ENCODE measurements at places on chromosomes 5 and 9.

DNA sequence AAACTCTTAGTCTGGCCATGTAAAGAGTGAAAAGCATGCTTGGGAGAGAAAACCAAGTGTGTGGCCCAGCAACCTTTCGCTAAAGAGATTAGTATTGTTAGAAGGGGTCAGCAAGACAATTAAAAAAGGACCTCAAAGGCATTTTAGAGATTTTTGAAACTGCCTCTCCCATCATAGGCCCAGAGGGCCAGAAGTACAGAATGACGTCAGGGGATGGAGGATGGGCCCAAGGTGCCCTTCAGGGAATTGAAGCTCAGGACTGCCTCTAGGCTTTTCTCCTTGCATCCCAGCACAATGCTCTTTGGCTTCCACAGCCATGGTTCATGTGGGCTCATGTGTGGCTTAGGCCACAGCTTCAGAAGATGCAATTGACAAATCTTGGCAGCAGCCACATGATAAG lies 287.0 kb upstream of the COX7C start:
- H3K27me3 ChIP-seq = no peaks in the 10 kb centered on the region
- no peaks in the 10 kb centered on the region for H3K4me1 ChIP-seq
- no peak overlapping the region for H3K27ac ChIP-seq
- H3K36me3 ChIP-seq = no peaks in the 10 kb centered on the region
- no peak overlapping the region for H3K4me3 ChIP-seq
- DNase-seq = no peak

DNA sequence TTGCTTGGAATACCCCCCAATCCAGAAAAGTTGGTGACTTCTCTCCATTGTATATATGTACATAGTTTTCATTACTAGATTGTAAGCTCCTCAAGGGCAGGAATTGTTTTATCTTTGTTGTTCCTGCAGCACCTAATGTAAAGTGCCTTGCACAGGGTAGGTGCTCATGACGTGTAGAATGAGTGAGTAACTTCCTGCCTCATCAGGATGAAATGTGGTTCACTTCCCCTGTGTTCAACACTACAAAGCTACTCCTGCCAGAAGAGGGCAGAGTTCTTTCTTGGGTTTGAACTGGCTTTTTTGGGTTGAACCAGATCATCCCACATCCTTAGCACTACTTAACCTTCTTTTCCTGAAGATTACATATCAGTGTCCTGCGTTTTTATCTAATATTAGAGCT lies 23.9 kb downstream of the GTF3C4 start:
- H3K4me1 ChIP-seq = no peaks in the 10 kb centered on the region
- H3K36me3 ChIP-seq = peaks cover 28% of the 10 kb centered on the region
- no peak overlapping the region for H3K27ac ChIP-seq
- H3K27me3 ChIP-seq = no peaks in the 10 kb centered on the region
- no peak for DNase-seq

DNA sequence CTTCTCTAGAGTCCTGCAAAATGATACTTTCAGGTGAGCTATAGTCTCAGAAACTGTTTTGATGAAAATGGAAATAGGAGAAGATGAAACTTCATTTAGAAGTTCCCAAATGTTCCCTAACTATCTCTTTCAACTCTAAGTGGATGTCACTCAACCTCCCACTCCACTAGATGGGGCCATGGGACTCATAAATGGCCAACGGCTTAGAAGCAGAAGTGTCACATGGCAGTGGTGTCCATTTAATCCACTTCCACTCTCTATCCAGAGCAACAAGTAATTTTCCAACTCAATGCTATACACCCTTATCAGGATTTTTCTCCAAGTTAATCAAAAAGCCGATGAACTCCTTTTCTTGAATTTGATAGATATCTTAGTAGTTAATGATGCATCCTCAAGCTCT lies 295.7 kb downstream of the EDIL3 start:
- no peaks in the 10 kb centered on the region for H3K4me1 ChIP-seq
- no peaks in the 10 kb centered on the region for H3K27me3 ChIP-seq

GRCh38 chr5:115257981-115258380 lies 4.7 kb downstream of the PGGT1B start:
- H3K4me1 ChIP-seq = peaks cover 37% of the 10 kb centered on the region
- H3K27ac ChIP-seq = no peak overlapping the region
- DNase-seq = no peak
- H3K27me3 ChIP-seq = no peaks in the 10 kb centered on the region

DNA sequence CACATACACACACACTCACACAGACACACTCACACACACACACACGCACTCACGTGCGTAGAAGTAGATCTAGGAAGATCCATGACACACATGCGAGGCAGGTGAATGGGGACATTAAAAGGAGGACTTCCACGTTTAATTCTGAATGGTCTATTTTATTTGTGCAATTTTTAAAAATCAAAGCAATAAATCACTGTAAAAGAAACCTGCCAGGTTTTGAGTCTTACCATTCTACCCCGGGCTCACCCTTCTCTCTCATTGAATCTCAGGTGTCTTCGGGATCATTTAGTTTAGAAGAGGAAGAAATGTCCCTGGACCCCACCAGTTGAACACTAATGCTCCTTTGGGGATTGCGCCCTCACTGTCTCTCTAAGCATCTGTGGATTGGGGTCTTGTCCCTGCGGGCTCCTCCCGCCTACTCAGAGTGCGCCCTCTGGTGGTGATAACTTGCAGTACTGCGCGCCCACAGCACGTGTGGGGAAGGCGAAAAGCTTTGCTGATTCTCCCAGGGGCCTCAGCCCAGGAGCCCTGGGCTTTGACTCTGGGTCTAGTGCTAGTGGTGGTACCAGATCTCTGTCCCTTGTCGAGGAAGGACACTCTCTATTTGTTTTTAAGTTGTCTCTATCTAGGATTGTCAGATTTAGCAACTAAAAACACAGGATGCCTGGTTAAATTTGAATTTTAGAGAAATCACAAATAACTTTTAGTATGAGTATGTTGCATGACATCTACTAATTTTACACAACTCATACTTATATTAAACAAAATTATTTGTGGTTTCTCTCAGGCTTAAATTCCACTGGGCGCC lies 34.8 kb downstream of the BOD1 start:
- H3K4me3 ChIP-seq = no peak overlapping the region
- DNase-seq = no peak
- H3K4me1 ChIP-seq = peaks cover 16% of the 10 kb centered on the region
- H3K27me3 ChIP-seq = peaks cover 5% of the 10 kb centered on the region
- no peak overlapping the region for H3K27ac ChIP-seq

DNA sequence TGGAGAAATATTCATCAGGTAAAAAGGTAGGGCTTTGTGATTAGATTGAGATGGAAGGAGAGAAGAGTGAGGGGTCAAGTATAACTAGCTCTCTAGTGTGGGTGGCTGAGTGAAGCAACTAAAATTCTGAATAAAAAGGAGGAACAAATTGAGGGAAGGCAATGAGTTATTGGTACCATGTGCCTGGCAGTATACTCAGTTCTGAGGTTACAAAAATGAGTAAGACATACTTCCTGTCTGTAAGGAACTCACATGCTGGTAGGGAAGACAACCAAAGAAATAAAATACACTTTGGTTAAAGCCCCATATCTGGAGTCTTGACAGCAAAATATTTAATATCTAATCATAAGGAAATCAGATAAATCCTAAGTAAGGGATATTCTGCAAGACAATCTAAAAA lies 476.8 kb upstream of the C9orf72 start:
- H3K4me1 ChIP-seq = peaks cover 13% of the 10 kb centered on the region
- no peak for DNase-seq
- H3K4me3 ChIP-seq = no peak overlapping the region
- H3K36me3 ChIP-seq = no peaks in the 10 kb centered on the region
- no peaks in the 10 kb centered on the region for H3K27me3 ChIP-seq
- H3K27ac ChIP-seq = no peak overlapping the region

DNA sequence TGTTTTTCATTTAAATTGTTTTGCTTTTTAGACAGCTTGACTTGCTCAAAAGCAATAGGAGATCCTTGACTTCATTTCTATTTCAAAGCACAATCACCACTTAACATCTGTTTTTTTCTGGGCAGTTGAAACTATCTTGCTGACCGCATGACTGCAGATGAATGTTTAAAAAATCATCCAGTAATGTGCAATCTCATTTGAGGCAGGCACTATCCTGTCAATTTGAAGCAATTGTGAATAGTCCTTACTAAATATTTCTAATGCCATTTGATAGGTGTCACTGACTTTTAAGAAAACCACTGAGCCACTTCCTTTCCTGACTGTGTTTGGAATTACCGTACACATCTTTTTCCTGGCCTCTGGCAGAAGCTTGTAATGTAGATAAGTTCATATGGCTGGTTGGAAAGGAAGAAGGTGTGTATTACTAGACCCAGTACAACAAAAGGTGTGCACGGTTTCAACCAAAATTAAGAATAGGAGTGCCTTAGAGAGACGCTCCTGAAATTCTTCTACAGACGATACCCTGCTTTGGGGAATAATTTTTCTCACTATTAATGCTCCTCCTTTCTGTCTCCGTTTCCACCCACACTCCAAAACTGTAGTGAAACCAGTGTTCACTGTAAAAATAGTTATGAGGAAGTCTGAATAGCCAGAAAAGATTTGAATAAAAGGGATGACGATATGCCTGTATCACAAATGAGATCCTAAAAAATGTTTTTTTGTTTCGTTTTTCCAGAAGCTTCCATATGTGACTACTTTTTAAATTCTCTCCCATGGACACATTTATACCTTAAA lies 136.7 kb upstream of the MOCS2 start:
- H3K27ac ChIP-seq = no peak overlapping the region
- H3K36me3 ChIP-seq = no peaks in the 10 kb centered on the region
- peaks cover 4% of the 10 kb centered on the region for H3K27me3 ChIP-seq
- no peak for DNase-seq
- H3K4me1 ChIP-seq = no peaks in the 10 kb centered on the region
- no peak overlapping the region for H3K4me3 ChIP-seq

GRCh38 chr9:89215342-89215741 lies 36.7 kb upstream of the SHC3 start:
- DNase-seq = no peak
- H3K4me3 ChIP-seq = no peak overlapping the region
- no peaks in the 10 kb centered on the region for H3K36me3 ChIP-seq
- no peaks in the 10 kb centered on the region for H3K27me3 ChIP-seq
- H3K4me1 ChIP-seq = peaks cover 10% of the 10 kb centered on the region

DNA sequence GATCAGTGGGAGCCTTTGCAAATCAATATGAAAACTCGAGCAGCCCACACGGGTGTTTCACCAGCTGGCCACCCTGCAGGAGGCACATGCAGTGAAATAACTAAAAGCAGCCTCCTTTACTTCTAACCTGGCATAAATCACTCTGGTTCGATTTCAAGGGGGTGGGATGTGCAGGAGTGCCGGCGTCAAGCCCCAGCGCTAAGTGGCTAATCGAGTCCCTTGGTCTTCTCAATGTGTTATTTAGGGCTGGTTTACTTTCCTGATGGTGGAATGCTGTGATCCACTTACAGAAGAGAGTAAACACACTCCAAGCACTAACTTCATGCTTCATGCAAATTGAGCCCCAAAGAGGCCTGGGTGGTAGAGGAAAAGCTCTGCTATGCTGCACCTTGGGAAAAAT lies 109.4 kb downstream of the TMEM174 start:
- no peak for DNase-seq
- no peaks in the 10 kb centered on the region for H3K36me3 ChIP-seq
- no peak overlapping the region for H3K27ac ChIP-seq
- peaks cover 35% of the 10 kb centered on the region for H3K27me3 ChIP-seq
- H3K4me1 ChIP-seq = peaks cover 60% of the 10 kb centered on the region

- H3K27me3 ChIP-seq = no peaks in the 10 kb centered on the region
- H3K4me1 ChIP-seq = peaks cover 33% of the 10 kb centered on the region
These were observed 10.9 kb downstream of the PTCH1 start for GRCh38 chr9:95505717-95506427.

- H3K4me3 ChIP-seq = no peak overlapping the region
- peaks cover 62% of the 10 kb centered on the region for H3K27me3 ChIP-seq
- no peak overlapping the region for H3K27ac ChIP-seq
- H3K36me3 ChIP-seq = no peaks in the 10 kb centered on the region
- no peaks in the 10 kb centered on the region for H3K4me1 ChIP-seq
These were observed 22.8 kb upstream of the TRMT10B start for GRCh38 chr9:37730839-37731238.

DNA sequence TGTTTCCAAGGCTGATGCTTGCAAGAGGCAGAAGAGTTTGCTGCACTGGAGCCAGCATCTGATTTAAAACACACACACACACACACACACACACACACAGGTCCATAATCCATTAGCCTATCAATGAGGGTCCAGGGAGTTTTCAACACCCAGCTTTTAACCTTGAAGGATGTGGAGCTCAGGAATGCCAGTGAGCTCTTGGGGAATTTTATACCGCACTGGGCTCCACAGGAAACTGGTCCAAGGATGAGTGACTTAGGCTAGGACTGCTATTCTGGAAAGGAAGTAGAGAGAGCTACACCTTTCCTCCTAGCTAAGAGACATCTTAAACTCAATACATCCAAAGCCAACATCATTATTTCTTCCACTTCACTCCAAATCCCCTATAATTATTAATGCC lies 942 bp upstream of the NRG2 start:
- no peaks in the 10 kb centered on the region for H3K36me3 ChIP-seq
- H3K27ac ChIP-seq = no peak overlapping the region
- no peak for DNase-seq

DNA sequence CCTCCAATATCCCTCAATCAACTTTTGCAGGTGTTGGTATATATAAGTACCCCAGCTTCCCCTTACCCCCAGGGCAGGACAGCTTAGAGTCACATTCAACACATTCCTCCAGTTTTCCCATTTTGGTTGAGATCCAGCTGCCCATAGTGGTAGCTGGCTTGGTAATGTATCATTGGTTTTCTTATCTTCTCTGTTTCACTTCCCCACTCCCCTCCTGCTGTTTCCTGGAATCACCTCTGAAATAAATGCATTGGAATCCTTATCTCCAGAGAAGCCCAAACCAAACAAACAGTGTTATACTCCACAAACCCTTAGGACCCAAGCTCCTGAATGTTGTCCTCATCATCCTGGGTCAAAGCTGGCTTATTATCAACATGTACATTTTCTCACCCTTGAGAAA lies 184.8 kb downstream of the TMEM38B start:
- H3K4me1 ChIP-seq = no peaks in the 10 kb centered on the region
- H3K27ac ChIP-seq = no peak overlapping the region
- no peak overlapping the region for H3K4me3 ChIP-seq
- H3K36me3 ChIP-seq = no peaks in the 10 kb centered on the region
- DNase-seq = no peak
- H3K27me3 ChIP-seq = no peaks in the 10 kb centered on the region

- H3K4me1 ChIP-seq = peaks cover 10% of the 10 kb centered on the region
- no peak overlapping the region for H3K27ac ChIP-seq
- no peaks in the 10 kb centered on the region for H3K36me3 ChIP-seq
- peak overlapping the region; percentile 48 for H3K4me3 ChIP-seq
- peaks cover 31% of the 10 kb centered on the region for H3K27me3 ChIP-seq
These were observed 289.7 kb downstream of the PBX3 start for GRCh38 chr9:126036881-126037291.

GRCh38 chr9:84669288-84670137 lies at the start of gene NTRK2:
NTRK2 (plus strand) TSS chr9:84669729; CDS start chr9:84670749, 1,020 bp downstream.
- peaks cover 11% of the 10 kb centered on the region for H3K36me3 ChIP-seq
- peak within 1 kb of the TSS; percentile 59 for H3K27ac ChIP-seq
- H3K4me3 ChIP-seq = peak within 1 kb of the TSS; percentile 96
- H3K4me1 ChIP-seq = peaks cover under 1% of the 10 kb centered on the region
- peak; percentile 74 for DNase-seq

GRCh38 chr5:139205124-139205523 lies 7.0 kb upstream of the SIL1 start:
- no peak for DNase-seq
- no peaks in the 10 kb centered on the region for H3K27me3 ChIP-seq
- H3K27ac ChIP-seq = peak overlapping the region; percentile 99
- H3K4me1 ChIP-seq = peaks cover 14% of the 10 kb centered on the region
- peak overlapping the region; percentile 80 for H3K4me3 ChIP-seq
